Effector memory CD8-positive, alpha-beta T cell (primary cell): ENCODE measurements at places on chromosomes 5 and 9.

DNA sequence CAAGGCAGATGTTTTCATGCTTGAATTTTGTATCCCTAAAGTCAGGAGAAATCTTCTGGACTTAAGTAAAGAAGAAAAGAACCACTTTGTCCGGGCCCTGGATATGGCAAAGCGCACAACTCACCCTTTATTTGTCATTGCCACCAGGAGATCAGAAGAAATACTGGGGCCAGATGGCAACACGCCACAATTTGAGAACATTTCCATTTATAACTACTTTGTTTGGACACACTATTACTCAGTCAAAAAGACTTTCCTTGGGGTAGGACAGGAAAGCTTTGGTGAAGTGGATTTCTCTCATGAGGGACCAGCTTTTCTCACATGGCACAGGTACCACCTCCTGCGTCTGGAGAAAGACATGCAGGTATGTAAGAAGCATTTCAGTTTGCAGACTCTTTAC lies 2.3 kb downstream of the TYRP1 start:
- no peak for DNase-seq
- H3K4me1 ChIP-seq = no peaks in the 10 kb centered on the region
- H3K36me3 ChIP-seq = no peaks in the 10 kb centered on the region

DNA sequence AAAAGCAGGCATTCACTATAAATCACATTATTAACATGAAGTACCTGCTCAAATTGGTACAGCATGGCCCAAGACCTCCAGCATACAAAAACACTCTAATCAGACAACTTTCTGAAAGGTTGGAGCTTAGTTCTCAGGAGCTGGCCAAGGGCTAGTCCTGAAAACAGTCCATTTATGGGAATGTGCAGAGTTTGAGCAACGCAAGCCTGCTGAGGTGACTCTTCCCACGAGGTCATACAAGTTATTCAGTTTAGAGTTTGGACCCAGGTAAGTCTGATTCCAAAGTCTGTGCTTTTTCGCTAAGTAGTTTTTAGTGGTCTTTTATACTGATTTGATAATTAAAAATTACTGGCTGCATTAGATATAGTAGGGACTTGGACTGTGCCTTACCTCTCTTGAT lies 52.6 kb downstream of the AP3S1 start:
- H3K27me3 ChIP-seq = no peaks in the 10 kb centered on the region
- H3K36me3 ChIP-seq = peaks cover 12% of the 10 kb centered on the region
- H3K4me1 ChIP-seq = no peaks in the 10 kb centered on the region
- no peak overlapping the region for H3K4me3 ChIP-seq
- no peak for DNase-seq

- H3K27ac ChIP-seq = peak overlapping the region; percentile 76
- DNase-seq = no peak
- peaks cover 4% of the 10 kb centered on the region for H3K36me3 ChIP-seq
- no peaks in the 10 kb centered on the region for H3K27me3 ChIP-seq
Observed at GRCh38 chr5:62547945-62548630, 30.5 kb upstream of the LRRC70 start.

GRCh38 chr5:138615461-138615860 lies 40.3 kb upstream of the HSPA9 start:
- DNase-seq = no peak
- no peak overlapping the region for H3K4me3 ChIP-seq
- no peaks in the 10 kb centered on the region for H3K36me3 ChIP-seq
- no peak overlapping the region for H3K27ac ChIP-seq
- peaks cover 10% of the 10 kb centered on the region for H3K4me1 ChIP-seq

- H3K4me1 ChIP-seq = peaks cover 48% of the 10 kb centered on the region
- H3K27ac ChIP-seq = peak overlapping the region; percentile 68
- H3K36me3 ChIP-seq = peaks cover 11% of the 10 kb centered on the region
- H3K27me3 ChIP-seq = no peaks in the 10 kb centered on the region
Observed at GRCh38 chr9:120936011-120936763, 9.6 kb upstream of the TRAF1 start.
